Epithelial cell of esophagus (primary cell): ENCODE measurements at places on chromosomes 16 and 17.

GRCh38 chr17:68777243-68777855 is 176.2 kb upstream of the FAM20A start:
- DNase-seq, result peak; percentile 58

- DNase-seq, result peak; percentile 65
These were observed 834 bp upstream of the TXNDC11 start for GRCh38 chr16:11743308-11744074.

DNA sequence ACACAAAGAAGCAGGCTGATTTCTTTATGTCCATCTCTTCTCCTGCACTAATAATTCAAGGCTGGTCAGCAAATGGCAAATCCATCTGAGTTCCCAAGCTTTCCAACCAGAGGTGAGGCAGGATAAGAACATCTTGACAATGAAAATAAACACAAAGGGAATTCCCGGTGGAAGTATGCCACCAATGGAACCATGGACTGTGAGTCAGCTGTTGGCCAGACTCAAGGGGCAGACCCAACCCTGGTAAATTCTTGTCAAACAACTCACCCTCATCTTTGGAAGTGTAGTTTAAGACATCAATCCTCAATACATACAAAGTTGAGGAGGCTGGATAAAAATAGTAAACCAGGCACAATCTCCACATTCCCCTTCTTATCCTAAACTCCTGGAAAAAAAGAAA is 74.3 kb upstream of the CES5A start:
- peak; percentile 53 for DNase-seq

- DNase-seq, result no peak
These were observed 4.1 kb upstream of the UBTF start for GRCh38 chr17:44223541-44224071.

DNA sequence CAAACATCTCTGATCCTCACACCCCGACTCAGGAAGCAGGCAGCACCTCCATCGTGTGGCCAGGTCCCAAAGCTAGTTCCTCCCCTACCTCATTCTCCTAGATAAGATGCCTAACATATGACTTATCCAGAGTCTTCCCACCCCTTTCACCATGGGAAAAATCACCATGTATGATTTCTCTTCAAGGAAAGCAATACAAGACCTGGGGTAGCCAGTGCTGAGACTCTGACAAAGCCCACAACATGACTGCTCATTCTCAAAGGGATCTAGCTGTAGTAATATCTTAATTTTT is 45.1 kb downstream of the CMTM4 start:
- no peak for DNase-seq

DNA sequence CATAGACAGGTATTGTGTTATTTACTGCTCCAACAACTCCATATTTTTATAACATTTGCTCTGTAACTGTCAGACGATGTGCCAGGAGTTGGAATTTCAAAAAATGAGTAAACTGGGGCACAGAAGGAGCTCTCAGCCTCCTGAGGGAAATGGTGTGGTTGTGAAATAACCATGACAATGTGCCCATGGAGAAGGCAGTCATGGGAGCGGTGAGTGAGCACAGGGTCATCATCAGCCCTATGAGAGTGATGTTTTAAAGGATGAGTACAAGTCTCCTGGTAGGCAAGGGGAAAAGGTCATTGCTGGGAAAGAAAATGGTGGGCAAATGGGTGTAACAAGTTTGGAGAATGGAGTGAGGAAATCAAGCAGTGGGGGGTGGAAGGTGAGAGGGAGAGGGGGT is 115.0 kb upstream of the SEC14L1 start:
- no peak for DNase-seq

- peak; percentile 70 for DNase-seq
These were observed 183.0 kb downstream of the FOXL1 start for GRCh38 chr16:86761111-86762031.

GRCh38 chr16:57534337-57534880 is 2.0 kb downstream of the CCDC102A start:
- DNase-seq, result no peak

DNA sequence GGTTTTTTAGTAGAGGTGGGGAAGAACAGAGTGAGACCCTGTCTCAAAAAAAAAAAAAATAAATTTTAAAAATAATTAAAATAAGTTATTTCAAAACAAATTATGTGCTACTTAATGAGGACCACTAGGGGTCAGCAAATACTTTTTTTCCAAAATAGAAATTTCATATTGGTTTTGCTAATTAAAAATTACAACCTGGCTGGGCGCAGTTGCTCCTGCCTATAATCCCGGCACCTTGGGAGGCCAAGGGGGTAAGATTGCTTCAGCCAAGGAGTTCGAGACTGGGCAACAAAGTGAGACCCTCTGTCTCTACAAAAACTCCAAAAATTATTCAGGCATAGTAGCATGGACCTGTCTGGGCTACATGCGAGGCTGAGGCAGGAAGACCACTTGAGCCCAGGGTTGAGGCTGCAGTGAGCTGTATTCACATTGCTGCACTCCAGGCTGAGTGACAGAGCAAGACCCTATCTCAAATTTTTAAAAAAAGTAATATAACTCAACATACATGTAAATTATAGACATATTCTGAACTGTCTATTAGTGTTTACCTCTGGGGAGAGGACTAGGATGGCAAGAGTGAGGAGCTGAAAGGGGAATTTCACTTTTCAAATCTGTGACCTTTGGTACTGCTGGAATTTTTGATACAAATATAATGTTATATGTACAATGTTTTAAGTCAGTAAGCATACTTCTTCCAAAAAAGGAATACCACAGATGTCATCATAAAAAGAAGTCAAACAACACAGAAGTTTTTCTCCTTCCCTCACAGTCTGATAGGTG is 8.1 kb downstream of the MEIOB start:
- DNase-seq, result peak; percentile 51

GRCh38 chr17:29787995-29788394 is 142.0 kb downstream of the SSH2 start:
- DNase-seq, result no peak

- no peak for DNase-seq
These were observed 2.5 kb upstream of the ZNF423 start for GRCh38 chr16:49858200-49859124.

DNA sequence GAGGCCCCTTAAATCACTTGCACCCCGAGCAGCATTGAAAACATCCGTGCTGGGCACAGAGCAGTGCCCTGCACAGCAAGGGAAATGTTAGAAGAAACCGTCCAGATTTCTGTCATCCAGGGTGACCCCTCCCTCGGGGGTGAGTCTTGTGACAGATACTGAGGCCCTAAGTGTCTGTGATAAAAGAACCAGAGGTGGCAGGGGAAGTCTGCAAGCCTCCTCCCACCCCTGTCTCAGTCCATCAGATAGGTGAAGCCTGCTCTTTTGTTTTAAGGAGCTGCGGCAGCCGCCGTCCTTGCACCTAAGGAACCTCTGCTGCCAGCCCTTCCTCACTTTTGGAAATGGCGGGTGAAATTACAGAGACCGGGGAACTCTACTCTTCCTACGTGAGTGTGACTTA is 845 bp upstream of the NAT9 start:
- no peak for DNase-seq

DNA sequence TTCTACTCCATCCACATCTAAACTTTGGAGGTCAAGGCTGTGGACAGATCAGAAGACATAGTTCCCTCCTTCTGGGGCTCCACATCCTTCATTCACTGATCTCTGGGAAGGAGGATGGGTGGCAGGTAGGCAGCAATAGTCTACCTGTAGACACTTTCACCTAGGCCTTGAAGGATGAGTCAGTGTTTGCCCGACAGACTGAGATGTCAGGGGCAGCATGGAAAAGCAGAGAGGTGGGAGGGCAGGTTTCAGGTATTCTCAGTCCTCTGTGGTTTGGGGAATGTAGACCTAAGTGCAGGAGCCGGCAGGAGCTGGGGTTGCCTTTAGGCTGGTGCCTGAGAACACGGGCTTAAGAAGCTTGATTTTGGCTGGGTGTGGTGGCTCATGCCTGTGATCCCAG is 171.9 kb upstream of the ZNF267 start:
- DNase-seq, result peak; percentile 17

DNA sequence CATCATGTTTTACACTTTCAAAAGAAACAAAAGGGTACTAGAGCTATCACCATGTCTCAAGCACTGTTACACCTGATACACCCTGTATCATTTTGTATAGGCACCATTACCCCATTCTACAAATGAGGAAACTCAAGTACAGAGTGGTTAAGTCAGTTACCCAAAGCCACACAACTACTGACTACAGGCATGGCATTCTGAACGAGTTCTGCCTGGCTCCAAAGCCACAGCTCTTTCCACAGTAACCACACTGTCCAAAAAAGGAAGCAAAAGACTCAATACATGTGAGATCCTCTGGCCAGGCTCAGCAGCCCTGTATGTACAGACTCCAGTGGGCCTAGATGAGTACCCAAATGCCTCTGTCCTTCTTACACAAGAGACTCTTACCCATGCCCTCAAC is 4.7 kb downstream of the DYNC1LI2 start:
- DNase-seq, result no peak

DNA sequence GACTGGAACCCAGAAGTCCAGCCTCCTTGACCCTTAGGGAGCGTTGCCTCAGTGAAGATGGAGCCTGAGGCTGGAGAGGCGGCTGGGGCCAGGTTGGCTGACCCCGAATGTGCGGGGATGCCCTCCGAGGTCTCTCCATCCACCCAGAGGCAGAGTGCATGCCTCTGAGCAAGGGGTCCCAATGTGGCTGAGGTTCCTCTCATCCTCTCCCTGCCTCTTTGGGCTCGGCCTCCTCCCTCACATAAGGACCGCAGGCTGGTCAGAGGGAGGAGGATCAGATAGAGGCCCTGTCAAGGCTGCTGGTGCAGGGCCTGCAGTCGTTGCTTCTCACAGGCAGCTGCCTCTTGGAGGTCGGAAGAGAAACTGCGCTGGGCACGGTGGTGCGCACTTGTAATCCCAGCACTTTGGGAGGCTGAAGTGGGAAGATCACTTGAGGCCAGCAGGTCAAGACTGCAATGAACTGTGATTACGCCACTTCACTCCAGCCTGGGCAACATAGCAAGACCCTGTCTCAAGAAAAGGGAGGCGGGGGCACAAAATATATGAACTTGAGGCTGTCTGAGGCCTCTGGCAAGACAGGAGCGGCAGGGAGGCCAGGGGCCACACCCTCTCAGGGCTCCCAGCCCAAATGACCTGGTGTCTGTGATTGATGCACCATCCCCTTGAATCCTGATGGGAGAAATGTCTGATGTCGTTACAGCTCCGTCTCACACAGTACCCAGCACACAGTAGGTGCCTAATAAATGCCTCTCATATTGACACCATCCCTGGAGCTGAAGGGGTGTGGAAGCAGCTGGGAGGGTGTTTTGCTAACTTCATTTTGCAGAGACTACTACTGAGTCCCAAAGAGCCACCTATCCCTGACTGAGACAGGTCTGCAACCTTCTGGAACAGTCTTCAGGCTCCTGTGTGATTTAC is 220.1 kb upstream of the GSE1 start:
- no peak for DNase-seq

DNA sequence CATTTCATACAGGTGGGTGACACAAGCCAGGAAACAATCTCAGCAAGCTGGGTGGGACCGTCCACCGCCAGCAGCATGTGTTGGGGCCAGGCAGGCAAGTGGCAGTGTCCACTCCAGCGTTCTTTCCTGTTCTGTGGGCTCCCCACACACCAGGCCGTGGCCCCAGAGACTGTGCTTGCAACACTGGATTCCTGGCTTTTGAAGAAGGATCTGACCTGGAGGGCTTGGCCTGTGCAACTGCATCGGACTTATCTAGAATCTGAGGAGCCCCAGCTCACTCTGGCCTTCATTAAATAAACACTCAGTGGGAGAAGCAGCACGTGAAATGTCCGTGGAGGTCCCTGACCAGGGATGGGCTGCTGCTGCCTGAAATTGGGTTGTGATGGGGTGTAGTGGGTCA is 3.2 kb downstream of the KSR1 start:
- no peak for DNase-seq

DNA sequence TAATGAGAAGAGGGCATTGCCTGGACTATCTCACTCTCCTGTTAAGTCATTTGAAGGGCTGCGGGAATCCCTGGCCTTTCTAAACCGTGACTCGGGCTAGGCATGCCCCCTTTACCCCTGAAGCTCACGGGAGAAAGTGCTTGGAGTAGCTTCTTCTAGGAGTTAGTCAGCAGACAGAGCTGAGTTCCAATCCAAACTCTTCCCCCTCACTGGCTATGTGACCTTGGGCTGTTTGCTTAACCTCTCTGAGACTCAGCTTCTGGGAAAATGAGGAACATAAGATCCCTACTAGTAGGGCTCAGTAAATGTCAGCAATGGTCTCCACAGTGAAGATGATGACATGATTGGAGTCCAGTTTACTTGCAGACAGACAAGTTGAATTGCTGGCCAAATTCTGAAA is 5.7 kb upstream of the B9D1 start:
- no peak for DNase-seq

DNA sequence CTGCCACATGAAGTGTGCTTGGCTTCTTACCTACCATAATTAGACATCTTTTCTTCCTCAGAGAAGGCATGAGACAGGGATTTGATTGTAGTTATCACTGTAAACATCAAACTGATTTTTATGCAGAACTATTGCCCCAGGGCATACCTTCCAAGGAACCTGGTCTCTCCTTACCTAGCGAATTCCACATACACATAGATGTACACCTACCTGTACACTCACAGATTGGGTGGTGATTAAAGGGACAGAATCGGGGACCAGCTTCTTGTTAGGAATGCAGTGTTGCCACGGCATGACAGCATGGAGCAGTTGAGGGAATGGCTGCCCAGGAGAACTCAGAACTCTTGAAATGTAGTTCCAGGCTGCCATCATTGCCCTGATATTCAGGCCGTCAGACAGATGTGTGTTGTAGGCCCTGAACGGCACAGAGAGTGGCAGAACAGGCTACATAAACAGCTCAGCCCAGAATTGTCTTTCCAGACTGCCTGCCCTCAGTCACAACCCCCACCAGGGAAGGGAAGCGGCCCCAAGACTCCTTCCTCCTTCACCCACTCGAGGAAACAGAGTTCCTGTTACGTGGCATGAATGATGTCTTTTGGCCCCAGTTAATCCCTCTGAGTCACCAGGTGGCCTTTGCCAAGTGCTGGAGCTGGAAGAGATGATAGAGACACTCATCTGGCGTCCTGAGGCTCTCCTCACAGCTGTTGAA is 17.8 kb upstream of the NAGLU start:
- DNase-seq, result peak; percentile 93

GRCh38 chr16:54718376-54718775 is 212.3 kb upstream of the IRX5 start:
- DNase-seq, result no peak
